ENCODE measurements at places on chromosomes 7 and 10.

- DNase-seq: no peak
Observed at GRCh38 chr7:22485189-22485588, 14.8 kb downstream of the STEAP1B start.

- no peak for DNase-seq
Observed at GRCh38 chr10:13624630-13625029, 37.9 kb downstream of the PRPF18 start.

GRCh38 chr10:34449836-34450235 lies 365.3 kb downstream of the PARD3 start:
- DNase-seq: no peak

DNA sequence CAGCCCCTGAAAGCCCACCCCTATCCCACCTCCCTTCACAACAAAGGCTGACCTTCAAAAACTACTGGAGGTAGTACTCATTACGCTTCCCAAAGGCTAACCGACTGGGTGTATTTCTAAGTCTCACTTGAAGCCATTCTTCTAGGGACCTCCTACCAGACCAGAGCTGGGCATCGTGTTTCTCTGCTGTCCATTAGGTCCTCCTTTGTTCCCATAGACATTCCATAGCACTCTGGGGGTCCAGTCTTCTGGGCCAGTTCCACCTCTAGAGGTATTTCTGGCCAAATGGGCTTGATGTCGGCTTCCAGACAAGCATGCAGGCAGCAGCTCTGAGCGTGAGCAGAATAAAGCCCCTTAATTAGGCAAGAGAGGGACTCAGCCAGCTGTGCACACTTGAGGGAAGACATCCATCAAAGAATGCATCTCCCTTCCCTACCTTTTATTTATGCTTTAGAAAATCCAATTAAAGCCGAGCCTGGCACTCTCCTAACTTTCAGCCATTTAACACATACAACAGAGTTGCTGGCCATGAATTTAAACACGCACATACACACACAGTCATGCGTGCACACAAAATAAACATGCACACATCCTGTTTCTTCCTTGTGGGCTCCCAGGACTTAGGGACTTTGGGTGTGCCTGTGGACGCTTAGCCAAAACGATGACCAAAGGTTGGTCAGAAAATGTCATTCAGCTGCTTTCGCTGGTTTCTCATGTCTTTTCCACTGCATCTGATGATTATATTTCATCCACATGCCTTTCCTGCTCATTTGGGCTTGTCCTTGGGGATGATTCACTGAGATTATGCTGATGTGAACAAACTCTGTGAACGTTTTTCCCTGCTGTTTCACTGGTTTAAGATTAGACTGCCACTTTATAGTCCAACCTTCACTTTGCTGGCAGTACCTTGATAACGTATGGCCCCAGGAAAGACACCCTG lies 362.0 kb upstream of the NFE2L3 start:
- no peak for DNase-seq

DNA sequence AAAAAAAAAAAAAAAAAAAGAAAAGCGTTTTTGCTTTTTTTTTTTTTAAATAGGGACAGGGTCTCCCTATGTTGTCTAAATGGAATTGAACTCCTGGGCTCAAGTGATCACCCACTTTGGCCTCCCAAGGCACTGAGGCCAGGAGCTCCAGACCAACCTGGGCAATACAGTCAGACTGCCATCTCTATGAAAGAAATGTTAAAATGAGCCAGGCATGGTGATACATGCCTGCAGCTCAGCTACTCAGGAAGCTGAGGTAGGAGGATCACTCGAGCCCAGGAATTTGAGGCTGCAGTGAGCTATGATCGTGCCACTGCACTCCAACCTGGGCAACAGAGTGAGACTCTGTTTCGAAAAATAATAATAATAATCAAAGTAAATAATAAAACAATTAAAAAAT lies 16.5 kb upstream of the LMTK2 start:
- DNase-seq: no peak

GRCh38 chr7:40175725-40176510 lies 41.1 kb downstream of the SUGCT start:
- DNase-seq: peak; percentile 19

DNA sequence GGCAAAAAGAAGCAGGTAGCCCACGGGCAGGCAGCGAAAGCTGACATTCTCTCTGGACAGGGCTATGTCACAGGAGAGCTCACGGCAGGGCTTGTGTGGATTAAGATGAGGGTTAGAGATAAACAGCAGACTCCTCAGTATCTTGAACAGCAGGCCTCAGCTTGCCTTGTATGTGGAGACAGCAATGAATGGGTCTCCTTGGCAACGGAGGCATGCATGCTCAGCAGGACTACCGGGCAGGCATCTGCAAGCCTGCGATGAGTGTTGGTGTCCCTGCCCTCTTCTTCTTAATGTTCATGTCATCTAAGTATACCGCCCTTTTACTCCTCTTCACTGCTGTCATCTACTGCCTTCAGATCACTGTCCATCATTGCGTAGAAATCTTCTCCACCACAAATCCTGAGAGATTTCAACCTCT lies 81.9 kb upstream of the C1GALT1 start:
- no peak for DNase-seq

DNA sequence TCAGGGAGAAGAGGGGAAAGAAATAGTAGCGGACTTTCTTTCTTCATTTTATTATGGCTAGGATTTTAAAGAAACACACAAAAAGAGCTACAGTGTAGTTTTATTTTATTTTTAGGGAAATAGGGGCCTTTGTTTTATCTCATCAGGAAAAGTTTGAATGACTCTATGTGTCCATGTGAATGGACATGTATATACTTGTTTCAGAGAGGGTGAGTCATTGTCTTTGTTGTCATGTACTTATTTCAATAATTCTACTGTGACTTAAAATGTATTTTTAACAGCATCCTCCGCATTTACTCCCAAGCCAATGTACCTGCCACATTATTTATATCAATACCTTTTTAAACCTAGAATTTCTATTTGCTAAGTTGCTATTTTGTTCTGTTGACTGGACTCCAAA lies 569.5 kb downstream of the SORCS3 start:
- no peak for DNase-seq

GRCh38 chr10:48509974-48510692 lies 94.7 kb downstream of the ARHGAP22 start:
- no peak for DNase-seq

DNA sequence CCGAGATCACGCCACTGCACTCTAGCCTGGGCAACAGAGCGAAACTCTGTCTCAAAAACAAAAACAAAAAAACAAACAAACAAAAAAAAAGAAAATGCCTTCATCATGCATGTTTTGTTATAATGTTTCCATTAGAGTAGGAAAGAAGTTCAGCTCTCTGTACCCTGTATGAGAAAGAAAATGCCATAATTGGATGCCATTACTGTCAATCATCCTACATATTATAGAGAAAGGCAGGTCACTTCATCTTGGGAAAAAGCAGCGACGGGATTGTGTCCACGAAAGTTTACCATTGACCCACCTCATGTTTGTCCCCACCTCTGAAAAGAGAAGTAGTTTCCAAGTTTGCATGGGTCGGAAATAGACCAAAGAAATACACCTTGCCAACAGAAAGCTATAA lies 33.8 kb downstream of the SEC61G start:
- DNase-seq: no peak

DNA sequence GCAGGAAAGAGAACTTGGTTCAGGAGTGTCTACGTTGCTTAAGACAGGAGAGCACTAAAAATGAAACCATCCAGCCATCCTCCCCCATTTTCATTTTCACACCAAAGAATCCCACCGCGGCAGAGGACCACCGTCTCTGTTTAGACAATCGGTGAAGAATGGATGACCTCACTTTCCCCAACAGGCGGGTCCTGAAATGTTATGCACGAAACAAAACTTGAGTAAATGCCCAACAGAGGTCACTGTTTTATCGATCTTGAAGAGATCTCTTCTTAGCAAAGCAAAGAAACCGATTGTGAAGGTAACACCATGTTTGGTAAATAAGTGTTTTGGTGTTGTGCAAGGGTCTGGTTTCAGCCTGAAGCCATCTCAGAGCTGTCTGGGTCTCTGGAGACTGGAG lies 1.4 kb upstream of the IL6 start:
- no peak for DNase-seq

DNA sequence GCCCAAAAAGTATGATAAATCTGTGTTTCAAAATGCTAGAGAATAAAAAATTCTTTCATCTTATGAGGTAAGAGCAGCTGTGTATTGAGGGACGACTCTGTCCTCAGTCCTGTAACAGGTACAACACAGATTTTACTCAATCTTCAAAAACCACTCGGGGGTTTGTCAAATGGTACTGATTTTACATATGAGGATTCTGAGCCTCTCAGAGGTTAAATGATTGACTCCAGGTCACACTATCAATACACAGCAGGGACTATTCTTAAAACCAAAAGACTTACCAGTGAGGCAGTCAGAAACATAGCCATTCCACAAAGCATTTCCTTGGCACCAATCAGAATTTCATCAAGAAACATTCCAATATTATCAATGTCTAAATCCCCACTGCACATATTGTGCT lies 95.5 kb downstream of the SGMS1 start:
- DNase-seq: no peak

- DNase-seq: no peak
Observed at GRCh38 chr7:134875867-134876266, 96.4 kb downstream of the CALD1 start.

- no peak for DNase-seq
Observed at GRCh38 chr10:110765513-110766319, 106.0 kb upstream of the PDCD4 start.

DNA sequence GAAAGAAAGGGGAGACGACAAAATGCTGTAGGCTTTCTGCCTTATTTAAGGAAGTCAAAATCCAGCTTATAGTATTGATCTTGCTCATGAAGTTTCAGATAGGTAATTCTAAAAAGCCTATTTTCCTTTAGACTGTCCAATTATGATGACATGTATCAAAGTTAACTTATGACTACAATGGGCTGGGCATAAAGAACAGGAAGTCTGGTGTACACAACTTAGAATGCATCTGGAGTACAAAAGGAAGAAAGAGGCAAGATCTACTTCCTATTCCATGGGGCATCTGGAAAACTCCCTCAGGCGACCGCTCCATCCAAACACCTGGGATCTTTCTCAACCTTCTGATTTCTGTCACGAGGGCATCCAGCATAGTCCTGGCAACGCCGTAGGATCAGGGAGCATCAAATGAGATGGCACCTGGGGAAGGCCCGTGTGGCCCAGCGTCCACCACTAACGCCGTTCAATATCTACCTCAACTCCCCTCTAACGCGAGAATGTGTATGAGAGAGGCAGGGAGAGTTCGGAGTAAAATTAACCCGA lies 512 bp downstream of the FAM24B start:
- DNase-seq: no peak

- DNase-seq: no peak
Observed at GRCh38 chr10:114305521-114305925, 66.5 kb downstream of the VWA2 start.

DNA sequence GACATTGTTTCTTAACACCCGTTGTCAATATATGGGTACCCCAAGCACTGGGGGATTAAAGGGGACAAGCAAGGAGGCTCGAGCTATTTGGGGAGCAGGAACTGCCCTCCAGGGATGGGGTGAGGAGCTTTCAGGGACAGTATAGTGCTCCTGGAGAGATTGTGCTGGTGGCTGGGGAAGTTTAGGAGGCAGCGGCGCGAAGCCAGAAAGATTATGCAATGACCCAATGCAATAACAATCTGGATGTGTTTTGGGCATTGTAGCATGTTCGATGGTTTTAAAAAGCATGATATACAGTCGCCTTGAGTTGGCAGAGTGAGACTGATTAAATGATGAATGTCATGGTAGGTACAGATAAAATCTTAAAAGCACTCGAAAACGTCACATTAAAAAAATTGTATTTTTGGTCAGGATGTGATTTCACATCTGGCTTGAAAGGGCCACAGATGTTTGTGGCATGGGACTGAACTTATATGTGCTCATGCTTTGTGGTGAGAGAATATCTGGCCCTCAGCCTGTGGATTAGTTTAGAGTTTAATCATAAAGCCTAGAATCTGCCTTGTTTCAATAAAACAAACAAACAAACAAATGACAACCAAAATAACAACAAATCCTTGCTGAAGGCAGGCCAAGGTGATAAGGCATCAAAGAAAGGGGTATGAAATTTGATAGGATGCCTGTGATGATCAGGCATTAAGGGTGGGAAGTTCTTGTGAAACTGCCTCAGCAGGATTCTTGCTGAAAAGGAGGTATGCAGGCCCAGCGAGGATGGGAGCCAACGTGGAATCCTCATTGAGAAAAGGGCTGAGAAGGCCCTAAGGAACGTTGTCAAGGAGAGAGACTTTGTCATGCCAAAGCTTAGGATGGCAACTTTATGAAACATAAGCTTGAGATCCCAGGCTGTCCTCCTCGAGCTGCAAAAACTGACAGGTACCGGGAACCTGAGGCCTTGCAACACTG lies 417.1 kb upstream of the KLF6 start:
- DNase-seq: no peak

- DNase-seq: no peak
Observed at GRCh38 chr10:24871011-24871935, 81.1 kb downstream of the PRTFDC1 start.

DNA sequence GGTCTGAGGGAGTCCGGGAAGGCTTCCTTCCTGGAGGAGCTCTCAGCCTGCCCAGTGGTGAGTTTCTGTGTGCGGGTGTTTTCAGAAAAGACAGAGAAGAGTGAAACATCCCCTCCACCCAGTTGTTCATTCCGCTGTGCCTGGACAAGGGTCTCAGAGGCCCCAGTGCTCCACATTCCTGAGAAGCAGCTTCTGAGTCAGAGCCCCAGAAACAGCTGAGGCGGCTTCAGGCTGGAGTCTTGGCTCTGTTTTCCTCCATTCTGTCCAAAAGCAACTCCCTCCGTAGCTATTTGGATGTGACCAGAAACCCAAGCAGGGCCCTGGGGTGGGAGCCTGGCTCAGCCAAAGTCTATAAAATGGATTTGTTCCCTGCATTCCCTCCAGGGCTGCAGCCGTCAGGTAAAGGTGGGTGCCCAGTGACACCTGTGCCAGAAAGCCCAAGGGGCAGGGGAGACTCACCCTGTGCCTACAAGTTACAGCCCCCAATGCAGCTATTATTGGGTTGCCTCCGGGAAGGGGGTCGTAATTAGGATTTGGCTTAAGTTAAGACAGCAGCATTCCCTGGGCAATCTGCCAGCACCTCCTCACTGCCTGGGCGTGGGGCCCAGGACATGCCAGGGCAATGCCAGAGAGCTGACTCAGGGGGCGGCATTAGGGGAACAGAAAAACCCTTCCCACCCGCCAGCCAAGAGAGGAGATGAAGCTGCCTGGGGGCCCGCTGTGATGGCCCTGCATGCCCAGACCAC lies 13.1 kb upstream of the CAMK2G start:
- peak; percentile 88 for DNase-seq

DNA sequence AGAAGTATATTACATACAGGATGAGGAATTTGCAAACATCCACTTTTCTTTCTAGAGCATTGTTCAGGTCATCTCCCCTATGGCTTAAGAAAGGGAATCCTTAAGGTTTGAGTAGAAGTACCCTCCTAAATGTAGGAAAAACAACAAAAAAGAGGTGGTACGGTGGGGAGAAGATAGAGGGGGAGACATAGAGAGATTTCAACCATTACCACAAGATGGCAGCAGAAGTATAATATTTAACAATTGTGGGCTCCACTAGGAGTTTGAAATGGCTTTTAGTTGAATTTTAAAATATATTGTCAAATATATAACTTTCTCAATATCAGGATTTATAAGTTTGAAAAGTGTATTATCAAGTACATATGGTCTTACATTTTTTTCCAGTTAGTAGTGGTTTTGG lies 72.7 kb upstream of the PRKG1 start:
- no peak for DNase-seq

GRCh38 chr10:120105001-120105400 lies 212.5 kb downstream of the SEC23IP start:
- no peak for DNase-seq
